ENCODE measurements at places on chromosomes 13 and 19. TPM values are rescaled to one million over a fixed set of nuclear protein-coding genes. Genes with fewer than 3 reads are reported as not detected.

GRCh38 chr13:105030851-105031250 is 1504.6 kb downstream of the EFNB2 start:
- H3K27ac ChIP-seq: no peak overlapping the region
- no peaks in the 10 kb centered on the region for H3K27me3 ChIP-seq
- H3K4me1 ChIP-seq: no peaks in the 10 kb centered on the region
- no peak for DNase-seq
- no peaks in the 10 kb centered on the region for H3K36me3 ChIP-seq

DNA sequence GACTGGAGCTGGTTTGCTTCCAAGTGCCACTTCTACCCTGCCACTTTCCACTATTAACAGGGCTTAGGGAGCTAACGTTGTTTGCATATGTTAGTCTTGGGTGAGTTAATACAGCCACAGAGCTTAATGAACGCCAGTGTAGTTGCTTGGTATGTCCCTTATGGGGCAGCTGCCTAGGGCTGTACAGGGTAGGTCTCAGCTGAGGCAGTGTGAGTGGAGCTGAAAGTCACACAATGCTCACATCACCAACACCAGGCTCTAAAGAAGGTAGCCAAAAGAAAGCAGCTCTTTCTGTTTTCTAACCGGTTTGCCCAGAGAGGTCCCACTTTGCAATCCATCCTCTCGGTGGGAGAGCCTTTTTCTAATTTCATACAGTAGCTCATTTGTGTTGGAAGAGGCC is 186.2 kb downstream of the RGCC start:
- no peak for DNase-seq
- H3K27ac ChIP-seq: no peak overlapping the region
- no peaks in the 10 kb centered on the region for H3K27me3 ChIP-seq
- H3K36me3 ChIP-seq: no peaks in the 10 kb centered on the region
- H3K4me1 ChIP-seq: peaks cover 9% of the 10 kb centered on the region

DNA sequence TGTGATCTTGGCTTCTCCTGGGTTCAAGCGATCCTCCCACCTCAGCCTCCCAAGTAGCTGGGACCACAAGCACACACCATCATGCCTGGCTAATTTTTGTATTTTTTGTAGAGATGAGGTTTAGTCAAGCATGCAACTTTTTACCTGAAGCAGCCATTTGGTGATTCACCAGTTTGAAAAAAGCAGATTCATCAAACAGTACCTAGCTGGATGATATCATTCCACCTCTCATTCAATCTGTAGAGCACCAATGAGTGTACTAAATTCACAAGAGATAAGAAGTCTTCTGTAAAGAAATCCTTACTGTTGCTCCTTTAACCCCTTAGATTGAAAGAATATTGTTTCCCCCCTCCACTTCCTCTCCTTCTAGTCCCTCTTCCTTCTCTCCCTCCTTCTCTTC is 261.1 kb upstream of the RFC3 start:
- no peaks in the 10 kb centered on the region for H3K36me3 ChIP-seq
- no peak for DNase-seq
- H3K27ac ChIP-seq: no peak overlapping the region
- H3K27me3 ChIP-seq: no peaks in the 10 kb centered on the region
- H3K4me3 ChIP-seq: no peak overlapping the region
- no peaks in the 10 kb centered on the region for H3K4me1 ChIP-seq

- no peaks in the 10 kb centered on the region for H3K4me1 ChIP-seq
- DNase-seq: no peak
- no peaks in the 10 kb centered on the region for H3K36me3 ChIP-seq
- H3K4me3 ChIP-seq: no peak overlapping the region
These were observed 36.9 kb downstream of the PABPC3 start for GRCh38 chr13:25132751-25133390.

GRCh38 chr13:34515201-34515600 is 426.9 kb upstream of the NBEA start:
- no peaks in the 10 kb centered on the region for H3K27me3 ChIP-seq
- DNase-seq: no peak

DNA sequence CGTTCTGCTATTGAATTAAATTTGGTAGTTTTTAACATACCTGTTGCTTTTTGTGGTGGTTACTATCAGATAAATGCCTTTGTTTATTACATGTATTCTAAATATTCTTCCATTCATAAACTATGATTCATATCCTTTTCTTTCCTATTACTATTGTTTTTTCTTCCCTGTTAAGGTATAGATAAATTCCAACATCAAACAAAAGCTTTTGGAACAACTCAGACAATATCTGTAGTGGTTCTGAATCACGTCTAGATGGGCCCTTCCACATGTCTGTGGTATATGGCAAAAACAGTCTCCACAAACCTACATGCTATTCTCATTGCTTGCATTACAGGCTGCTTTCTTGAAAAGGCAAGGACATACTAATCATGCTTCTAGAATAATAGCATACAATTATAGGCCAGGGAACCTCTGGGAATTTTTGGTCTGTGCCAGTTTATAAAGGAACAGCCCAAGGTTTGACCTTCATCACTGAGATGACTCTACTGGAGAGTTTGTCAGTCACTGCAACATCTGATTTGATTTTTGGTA is 6.4 kb downstream of the LRCH1 start:
- no peaks in the 10 kb centered on the region for H3K27me3 ChIP-seq
- H3K4me1 ChIP-seq: peaks cover 8% of the 10 kb centered on the region
- H3K36me3 ChIP-seq: no peaks in the 10 kb centered on the region

DNA sequence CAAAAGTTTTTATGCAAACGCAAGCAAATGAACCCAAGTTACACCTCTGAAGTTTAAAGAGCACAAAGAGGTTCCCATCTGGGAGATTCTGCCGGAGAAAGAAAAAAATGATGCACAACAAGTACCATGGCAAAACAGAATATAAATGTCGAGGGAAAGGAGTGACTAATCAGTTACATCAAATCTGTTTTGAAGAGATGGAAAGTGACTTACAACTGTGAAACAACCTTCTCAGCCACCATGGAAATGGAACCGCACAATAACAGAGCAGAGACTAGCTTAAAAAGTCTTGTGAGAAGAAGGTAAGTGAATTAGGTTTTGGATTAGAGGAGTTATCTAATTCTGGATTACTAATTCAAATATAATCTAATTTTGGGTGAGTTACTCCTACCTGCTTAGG is 2.4 kb downstream of the HSPH1 start:
- peaks cover 4% of the 10 kb centered on the region for H3K4me1 ChIP-seq
- H3K4me3 ChIP-seq: peak overlapping the region; percentile 98
- H3K36me3 ChIP-seq: no peaks in the 10 kb centered on the region
- no peak overlapping the region for H3K27ac ChIP-seq

DNA sequence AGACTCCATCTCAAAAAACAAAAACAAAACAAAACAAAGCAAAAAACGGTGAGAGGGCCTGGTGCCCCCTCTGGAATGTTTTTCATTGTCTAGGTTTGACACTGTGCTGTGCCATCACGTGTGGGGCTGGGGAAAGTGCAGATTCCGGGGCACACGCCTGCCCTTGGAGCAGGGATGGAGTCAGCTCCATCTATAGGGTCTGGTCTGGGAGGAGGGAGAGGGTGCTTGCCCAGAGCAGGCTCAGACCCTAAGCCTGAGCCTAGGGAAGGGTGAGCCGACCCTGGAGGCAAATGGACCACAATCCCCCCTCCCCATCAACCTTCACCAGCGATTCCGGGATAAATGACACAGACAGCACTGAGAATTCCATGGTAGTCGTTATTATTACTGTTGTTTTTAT is 10.9 kb upstream of the ZBTB32 start:
- H3K27me3 ChIP-seq: no peaks in the 10 kb centered on the region
- no peak overlapping the region for H3K27ac ChIP-seq
- no peak for DNase-seq
- no peak overlapping the region for H3K4me3 ChIP-seq

DNA sequence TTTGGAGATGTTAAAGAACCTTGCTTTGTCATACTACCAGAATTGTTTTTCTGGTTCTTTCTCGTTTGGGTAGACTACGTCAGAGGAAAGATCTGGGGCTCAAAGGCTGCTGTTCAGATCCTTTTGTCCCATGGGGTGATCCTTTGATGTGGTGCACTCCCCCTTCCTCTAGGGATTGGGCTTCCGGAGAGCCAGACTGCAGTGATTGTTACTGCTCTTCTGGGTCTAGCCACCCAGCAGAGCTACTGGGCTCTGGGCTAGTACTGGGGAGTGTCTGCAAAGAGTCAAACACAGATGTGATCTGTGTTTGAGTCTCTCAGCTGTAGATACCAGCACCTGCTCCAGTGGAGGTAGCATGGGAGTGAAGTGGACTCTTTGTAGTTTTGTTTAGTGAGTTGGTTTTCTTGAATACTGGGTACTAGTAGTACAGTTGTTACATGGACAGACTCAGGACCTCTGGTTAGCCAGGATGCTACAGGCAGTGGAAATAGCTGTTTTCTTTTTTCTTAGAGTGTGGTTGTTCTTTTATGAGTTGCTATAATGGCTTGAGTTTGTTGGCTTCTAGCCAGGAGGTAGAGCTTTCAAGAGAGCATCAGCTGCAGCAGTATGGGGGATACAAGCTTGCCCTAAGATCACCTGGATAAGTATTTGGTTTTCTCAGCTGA is 34.4 kb downstream of the DNAJC15 start:
- no peaks in the 10 kb centered on the region for H3K36me3 ChIP-seq
- H3K27ac ChIP-seq: peak overlapping the region; percentile 27
- H3K4me3 ChIP-seq: no peak overlapping the region
- peak; percentile 20 for DNase-seq
- H3K27me3 ChIP-seq: no peaks in the 10 kb centered on the region

DNA sequence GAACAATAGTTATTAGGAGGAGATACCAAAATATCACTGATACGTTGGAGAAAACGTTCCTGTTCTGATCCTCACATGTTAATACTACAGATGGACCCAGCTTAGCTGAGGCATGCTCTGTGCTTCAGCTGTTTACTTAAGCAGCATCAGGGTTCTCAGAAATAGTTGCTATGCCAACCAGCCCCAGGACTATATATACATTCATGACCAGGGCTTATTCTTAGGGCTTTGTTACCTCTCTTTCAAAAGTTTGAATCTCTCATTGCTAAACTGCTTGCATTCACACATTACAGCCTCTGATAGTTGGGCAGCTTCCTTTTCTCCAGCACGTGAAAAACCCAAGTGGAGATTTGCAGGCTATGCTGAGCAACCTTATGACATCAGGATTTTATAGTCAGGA is 800.4 kb downstream of the DIAPH3 start:
- no peaks in the 10 kb centered on the region for H3K4me1 ChIP-seq
- DNase-seq: no peak
- no peak overlapping the region for H3K4me3 ChIP-seq

GRCh38 chr19:3557461-3558248 is at the start of gene MFSD12:
MFSD12 (minus strand) TSS chr19:3557586; CDS start chr19:3557403, 183 bp downstream.
- H3K36me3 ChIP-seq: no peaks in the 10 kb centered on the region
- peak; percentile 92 for DNase-seq
- no peaks in the 10 kb centered on the region for H3K27me3 ChIP-seq
- H3K27ac ChIP-seq: peak within 1 kb of the TSS; percentile 81

- H3K4me1 ChIP-seq: no peaks in the 10 kb centered on the region
- no peaks in the 10 kb centered on the region for H3K36me3 ChIP-seq
- no peak overlapping the region for H3K27ac ChIP-seq
- no peaks in the 10 kb centered on the region for H3K27me3 ChIP-seq
- H3K4me3 ChIP-seq: no peak overlapping the region
These were observed 536.5 kb upstream of the SPRY2 start for GRCh38 chr13:80877209-80877943.

GRCh38 chr13:44576351-44577235 is 463 bp upstream of the TSC22D1 start:
- peaks cover 10% of the 10 kb centered on the region for H3K36me3 ChIP-seq
- H3K27ac ChIP-seq: peak overlapping the region; percentile 84
- peaks cover 12% of the 10 kb centered on the region for H3K4me1 ChIP-seq
- H3K27me3 ChIP-seq: no peaks in the 10 kb centered on the region
- peak overlapping the region; percentile 79 for H3K4me3 ChIP-seq

GRCh38 chr19:42246922-42247639 is 4.7 kb upstream of the GSK3A start:
- H3K27me3 ChIP-seq: no peaks in the 10 kb centered on the region
- peaks cover 15% of the 10 kb centered on the region for H3K36me3 ChIP-seq
- peaks cover 30% of the 10 kb centered on the region for H3K4me1 ChIP-seq
- no peak overlapping the region for H3K4me3 ChIP-seq
- no peak for DNase-seq

DNA sequence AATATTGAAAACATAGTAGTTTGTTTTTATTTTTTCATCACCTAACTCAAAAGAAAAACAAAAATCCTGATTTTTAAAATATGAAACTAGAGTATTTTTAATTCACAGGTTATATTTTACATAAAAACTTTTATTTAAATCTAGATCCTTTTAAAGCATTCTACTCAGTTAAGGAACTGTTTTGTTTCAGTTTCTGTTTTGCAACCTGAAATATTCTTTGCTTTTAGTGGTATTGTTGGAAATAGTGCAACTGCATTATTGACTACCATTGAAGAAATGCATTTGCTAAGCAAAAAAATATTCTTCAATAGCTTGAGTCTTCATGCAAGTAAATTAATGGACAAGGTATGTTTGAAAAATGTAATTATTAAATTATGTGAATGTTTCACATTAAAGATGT is 43.8 kb downstream of the COG6 start:
- no peaks in the 10 kb centered on the region for H3K36me3 ChIP-seq
- DNase-seq: peak; percentile 13
- no peak overlapping the region for H3K4me3 ChIP-seq
- H3K27me3 ChIP-seq: no peaks in the 10 kb centered on the region
- no peaks in the 10 kb centered on the region for H3K4me1 ChIP-seq

DNA sequence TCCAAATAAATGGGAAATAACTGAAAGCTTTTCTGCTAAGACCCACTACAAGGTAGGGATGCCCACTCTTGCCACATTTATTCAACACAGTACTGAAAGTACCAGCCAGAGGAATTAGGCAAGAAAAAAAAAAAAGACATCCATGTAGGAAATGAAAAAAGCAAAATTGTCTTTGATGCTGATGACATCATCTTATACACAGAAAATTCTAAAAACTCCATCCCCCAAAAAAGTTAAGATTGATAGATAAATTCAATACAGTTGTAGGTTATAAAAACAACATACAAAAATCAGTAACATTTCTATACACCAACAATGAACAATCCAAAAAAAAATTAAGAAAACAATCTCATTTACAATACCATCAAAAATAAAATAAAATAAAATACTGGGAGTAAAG is 330.4 kb downstream of the RBM26 start:
- H3K4me1 ChIP-seq: no peaks in the 10 kb centered on the region
- H3K27ac ChIP-seq: no peak overlapping the region
- H3K4me3 ChIP-seq: no peak overlapping the region
- no peaks in the 10 kb centered on the region for H3K27me3 ChIP-seq

GRCh38 chr13:20128459-20128931 is 32.4 kb downstream of the GJA3 start:
- H3K4me3 ChIP-seq: no peak overlapping the region
- H3K36me3 ChIP-seq: no peaks in the 10 kb centered on the region

Gene ATP4A
- not detected for total RNA-seq

Gene ZNF773
- 39.8 TPM for total RNA-seq

Gene MIDN
- total RNA-seq: 18.8 TPM

Gene TMEM238
- 0.26 TPM for total RNA-seq

Gene CABP5
- not detected for total RNA-seq

Gene KLK1
- total RNA-seq: not detected

Gene FLT1
- 1.3 TPM for total RNA-seq

Gene FCAR
- not detected for total RNA-seq

Gene FUT6
- total RNA-seq: not detected

Gene ETV2
- total RNA-seq: 0.51 TPM

Gene C19orf18
- 0.83 TPM for total RNA-seq

Gene BRCA2
- total RNA-seq: 2.1 TPM

Measured in fibroblast of lung (primary cell).